Activated naive CD8-positive, alpha-beta T cell treated with anti-CD3 and anti-CD28 coated beads for 36 hours (primary cell): ENCODE measurements at places on chromosomes 1 and 21. TPM values are rescaled to one million over a fixed set of nuclear protein-coding genes. Genes with fewer than 3 reads are reported as not detected.

LCE3E gene
- total RNA-seq = not detected

UBL4B gene
- total RNA-seq = not detected

GRCh38 chr1:1348420-1349255 lies 580 bp downstream of the DVL1 start:
- no peak for DNase-seq
- no peak overlapping the region for H3K27ac ChIP-seq
- no peaks in the 10 kb centered on the region for H3K36me3 ChIP-seq
- peaks cover 13% of the 10 kb centered on the region for H3K27me3 ChIP-seq
- peak overlapping the region; percentile 80 for H3K4me3 ChIP-seq
- peaks cover 5% of the 10 kb centered on the region for H3K4me1 ChIP-seq

- peaks cover 5% of the 10 kb centered on the region for H3K27me3 ChIP-seq
- H3K4me1 ChIP-seq = no peaks in the 10 kb centered on the region
- no peak overlapping the region for H3K27ac ChIP-seq
- DNase-seq = no peak
Observed at GRCh38 chr1:219460081-219460895, 152.6 kb downstream of the ZC3H11B start.

MYOG gene
- total RNA-seq = not detected

HAPLN2 gene
- not detected for total RNA-seq

NR5A2 gene
- 0.08 TPM for total RNA-seq

DNA sequence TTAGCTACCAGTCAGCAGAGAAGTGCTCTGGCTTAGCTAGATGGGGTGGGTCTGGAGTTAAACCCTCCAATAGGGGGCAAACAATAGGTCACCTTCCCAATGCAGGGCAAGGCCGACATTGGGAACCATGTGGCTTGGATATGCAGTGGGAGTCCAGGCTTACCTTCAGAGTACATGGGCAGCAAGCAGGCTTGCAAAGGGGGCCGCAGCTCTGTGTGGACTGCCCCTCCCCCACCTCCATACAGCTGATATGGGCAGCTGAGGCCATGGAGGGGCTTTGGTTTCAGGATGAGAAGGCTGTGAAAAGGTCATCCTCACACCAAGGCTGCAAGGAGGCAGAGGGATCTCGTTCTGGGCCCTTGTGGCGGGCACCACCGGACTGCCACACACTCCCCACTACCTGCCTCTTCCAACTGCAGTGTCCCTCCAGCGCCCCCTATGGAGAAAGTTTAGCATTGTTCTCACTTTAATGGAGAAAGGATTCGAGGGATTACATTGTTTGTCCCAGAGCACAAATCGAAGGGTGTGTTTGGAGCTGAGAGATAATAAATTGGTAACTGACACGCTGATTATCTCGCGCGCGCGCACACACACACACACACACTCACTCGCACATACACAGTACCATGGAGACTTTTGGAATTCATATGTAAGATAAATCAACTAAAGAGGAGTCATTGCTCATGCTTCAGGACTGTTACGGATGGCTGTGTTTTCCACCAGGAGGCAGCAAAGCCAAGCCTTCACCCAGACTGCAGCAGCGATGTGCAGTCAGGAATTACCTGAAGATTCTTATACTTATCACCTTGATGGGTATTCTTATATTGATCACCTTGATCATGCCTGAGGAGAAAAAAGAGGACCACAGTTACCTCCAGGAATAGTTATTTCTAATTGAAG lies 7.0 kb upstream of the SMCP start:
- no peaks in the 10 kb centered on the region for H3K36me3 ChIP-seq
- peaks cover 5% of the 10 kb centered on the region for H3K27me3 ChIP-seq
- H3K27ac ChIP-seq = no peak overlapping the region
- H3K4me3 ChIP-seq = no peak overlapping the region

- peaks cover 12% of the 10 kb centered on the region for H3K4me1 ChIP-seq
- no peak overlapping the region for H3K27ac ChIP-seq
- no peak overlapping the region for H3K4me3 ChIP-seq
- H3K36me3 ChIP-seq = no peaks in the 10 kb centered on the region
- DNase-seq = peak; percentile 16
- H3K27me3 ChIP-seq = no peaks in the 10 kb centered on the region
Observed at GRCh38 chr21:36854391-36854790, 112.1 kb downstream of the HLCS start.

DNA sequence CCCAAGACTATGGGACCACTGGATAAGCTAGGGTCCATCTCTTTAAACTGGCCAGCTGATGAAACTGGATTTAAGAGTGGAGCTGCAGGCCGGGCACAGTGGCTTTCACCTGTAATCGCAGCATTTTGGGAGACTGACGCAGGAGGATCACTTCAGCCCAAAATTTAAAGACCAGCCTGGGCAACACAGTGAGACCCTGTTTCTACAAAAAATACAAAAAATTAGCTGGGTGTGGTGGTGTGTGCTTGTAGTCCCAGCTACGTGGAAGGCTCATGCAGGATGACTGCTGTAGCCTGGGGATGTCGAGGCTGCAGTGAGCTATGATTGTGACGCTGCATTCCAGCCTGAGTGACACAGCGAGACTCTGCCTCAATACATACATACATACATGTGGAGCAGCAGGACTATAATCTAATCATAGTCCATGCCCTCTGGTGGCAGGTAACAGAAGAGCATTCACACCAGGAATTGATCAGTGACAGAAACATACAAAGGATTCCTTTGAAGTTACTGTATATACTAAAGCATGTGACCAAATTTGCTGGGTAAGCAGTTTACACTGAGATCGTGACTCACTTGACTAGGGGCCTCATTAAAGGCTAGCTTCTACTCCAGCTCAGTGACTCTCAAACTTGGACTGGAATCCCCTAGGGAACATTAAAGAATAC lies 101.5 kb upstream of the SLFNL1 start:
- H3K4me3 ChIP-seq = no peak overlapping the region
- H3K36me3 ChIP-seq = peaks cover 3% of the 10 kb centered on the region
- H3K4me1 ChIP-seq = no peaks in the 10 kb centered on the region
- no peak overlapping the region for H3K27ac ChIP-seq
- no peaks in the 10 kb centered on the region for H3K27me3 ChIP-seq

DNA sequence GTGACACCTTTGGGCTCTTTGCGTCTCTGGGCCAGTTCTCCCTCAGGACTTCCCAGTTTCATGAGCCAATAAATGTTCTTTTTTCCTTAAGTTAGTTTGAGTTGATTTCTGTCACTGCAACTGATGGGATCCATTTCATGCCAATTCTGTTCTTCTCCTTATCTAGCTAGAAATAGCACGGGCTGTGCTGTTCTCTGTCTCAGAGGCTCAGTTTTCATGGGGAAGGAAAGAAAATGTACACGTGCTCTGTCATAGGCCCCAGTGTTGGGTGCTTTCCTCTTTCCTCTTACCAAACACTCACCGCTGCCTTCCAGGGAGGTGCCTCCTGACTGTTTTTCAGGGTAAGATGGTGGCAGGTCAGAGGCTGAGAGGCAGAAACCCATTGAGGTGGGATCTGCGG lies 43.2 kb upstream of the ACTL8 start:
- H3K4me3 ChIP-seq = no peak overlapping the region
- H3K36me3 ChIP-seq = no peaks in the 10 kb centered on the region
- DNase-seq = no peak
- peaks cover 2% of the 10 kb centered on the region for H3K27me3 ChIP-seq
- H3K27ac ChIP-seq = no peak overlapping the region

- peaks cover 3% of the 10 kb centered on the region for H3K4me1 ChIP-seq
- DNase-seq = no peak
- H3K27ac ChIP-seq = no peak overlapping the region
- H3K27me3 ChIP-seq = peaks cover 9% of the 10 kb centered on the region
- no peaks in the 10 kb centered on the region for H3K36me3 ChIP-seq
Observed at GRCh38 chr1:42368096-42368795, 12.3 kb upstream of the RIMKLA start.

CD1B gene
- total RNA-seq = not detected

C1orf87 gene
- not detected for total RNA-seq

DNA sequence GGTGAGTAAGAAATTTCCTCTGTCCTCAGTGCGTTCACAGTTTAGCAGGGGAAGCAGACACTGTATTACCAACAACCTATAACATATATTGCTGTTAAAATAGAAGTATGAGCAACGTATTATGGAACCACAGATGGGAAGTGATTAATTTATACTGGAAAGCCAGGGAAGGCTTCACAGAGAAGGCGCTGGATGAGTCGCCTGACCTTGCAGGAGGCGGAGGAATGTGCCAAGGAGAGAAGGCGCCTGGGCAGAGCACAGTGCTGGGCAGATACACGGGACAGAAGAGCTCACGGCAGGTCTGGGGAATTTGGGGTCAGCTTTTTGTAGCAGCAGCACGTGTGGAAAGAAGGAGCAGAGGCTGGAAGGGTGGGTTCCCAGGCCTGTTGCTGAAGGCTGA lies 116.3 kb downstream of the DHRS3 start:
- DNase-seq = no peak
- no peaks in the 10 kb centered on the region for H3K27me3 ChIP-seq
- no peak overlapping the region for H3K4me3 ChIP-seq
- peak overlapping the region; percentile 88 for H3K27ac ChIP-seq
- peaks cover 59% of the 10 kb centered on the region for H3K36me3 ChIP-seq

- H3K27me3 ChIP-seq = no peaks in the 10 kb centered on the region
- H3K4me3 ChIP-seq = no peak overlapping the region
- H3K27ac ChIP-seq = peak overlapping the region; percentile 68
- H3K4me1 ChIP-seq = peaks cover 81% of the 10 kb centered on the region
Observed at GRCh38 chr21:34999397-34999941, 49.6 kb downstream of the RUNX1 start.

RGS1 gene
- total RNA-seq = 9.4 TPM

GRCh38 chr1:184189361-184189760 lies 137.8 kb downstream of the TSEN15 start:
- H3K27me3 ChIP-seq = peaks cover 16% of the 10 kb centered on the region
- no peak for DNase-seq
- no peaks in the 10 kb centered on the region for H3K36me3 ChIP-seq
- H3K27ac ChIP-seq = no peak overlapping the region

GRCh38 chr1:14742181-14742980 lies 143.9 kb downstream of the KAZN start:
- peaks cover 31% of the 10 kb centered on the region for H3K27me3 ChIP-seq
- no peak overlapping the region for H3K27ac ChIP-seq
- no peaks in the 10 kb centered on the region for H3K36me3 ChIP-seq
- H3K4me3 ChIP-seq = no peak overlapping the region

TNN gene
- total RNA-seq = not detected

ARHGEF16 gene
- total RNA-seq = 0.12 TPM

GRCh38 chr21:31901315-31901714 lies 28.5 kb downstream of the HUNK start:
- no peak overlapping the region for H3K4me3 ChIP-seq
- H3K4me1 ChIP-seq = peaks cover 5% of the 10 kb centered on the region
- no peak for DNase-seq
- no peak overlapping the region for H3K27ac ChIP-seq

AIRE gene
- not detected for total RNA-seq

GRCh38 chr1:198462365-198463019 lies 78.0 kb downstream of the ATP6V1G3 start:
- no peak for DNase-seq
- H3K4me3 ChIP-seq = no peak overlapping the region
- H3K4me1 ChIP-seq = no peaks in the 10 kb centered on the region
- H3K27me3 ChIP-seq = no peaks in the 10 kb centered on the region
- no peak overlapping the region for H3K27ac ChIP-seq

DNA sequence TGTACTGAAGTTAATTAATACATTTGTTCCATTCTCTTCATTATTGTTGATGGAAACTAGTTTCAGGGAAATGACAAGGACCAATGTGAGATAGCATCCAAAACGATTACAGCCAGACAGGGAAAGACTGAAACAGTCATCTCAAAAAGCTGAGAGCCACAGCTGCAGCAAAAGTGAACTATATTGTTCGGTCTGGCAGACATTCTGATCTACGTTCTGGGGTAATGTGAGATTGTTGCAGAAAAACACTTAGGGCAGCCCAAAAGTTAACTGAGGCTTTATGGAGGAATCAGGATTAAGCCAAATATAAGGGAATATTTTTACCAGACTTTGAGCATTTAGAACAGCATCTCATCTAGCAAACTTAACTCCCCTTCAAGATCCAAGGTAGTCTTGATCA lies 112.9 kb downstream of the LRRC40 start:
- no peaks in the 10 kb centered on the region for H3K4me1 ChIP-seq
- peaks cover 14% of the 10 kb centered on the region for H3K27me3 ChIP-seq
- H3K27ac ChIP-seq = no peak overlapping the region
- H3K36me3 ChIP-seq = no peaks in the 10 kb centered on the region
- no peak overlapping the region for H3K4me3 ChIP-seq

GRCh38 chr1:94199398-94199797 lies 38.0 kb downstream of the ARHGAP29 start:
- no peaks in the 10 kb centered on the region for H3K36me3 ChIP-seq
- no peak overlapping the region for H3K4me3 ChIP-seq

DNA sequence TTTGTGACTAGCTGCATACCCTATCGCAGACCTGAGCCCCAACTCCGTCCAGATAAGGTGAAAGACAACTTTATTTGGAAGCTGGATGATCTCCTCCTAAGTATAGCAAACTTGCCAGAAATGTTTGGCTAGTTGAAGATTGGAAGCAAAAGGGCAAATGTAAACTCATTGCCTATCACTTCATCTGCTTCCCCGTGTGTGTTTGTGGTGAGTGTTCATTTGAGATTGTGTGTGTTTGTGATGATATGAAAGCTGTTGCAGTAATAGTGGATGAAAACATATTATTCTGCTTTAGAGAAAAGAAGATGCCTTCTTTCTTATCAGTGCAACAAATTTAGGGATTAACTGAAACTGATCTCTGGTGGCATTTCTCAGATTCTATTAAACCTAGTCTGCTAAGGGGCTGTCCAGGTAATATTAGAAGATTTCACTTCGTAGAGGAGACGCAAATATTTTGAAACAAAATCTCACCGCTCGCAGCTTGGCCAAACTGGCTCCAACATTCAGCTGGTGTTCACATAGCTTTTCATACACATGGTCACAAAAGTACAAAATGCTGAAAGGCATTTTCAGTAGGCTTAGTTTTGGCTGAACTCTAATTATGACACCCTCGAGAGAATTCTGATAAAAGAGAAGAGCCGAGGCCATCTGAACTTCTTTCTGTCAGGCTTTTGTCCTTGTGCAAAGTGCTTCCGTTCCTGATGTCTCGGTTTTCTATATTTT lies 1.1 kb downstream of the TBX19 start:
- no peak overlapping the region for H3K27ac ChIP-seq
- H3K27me3 ChIP-seq = no peaks in the 10 kb centered on the region
- H3K4me3 ChIP-seq = no peak overlapping the region
- DNase-seq = no peak
- H3K4me1 ChIP-seq = peaks cover 9% of the 10 kb centered on the region
- H3K36me3 ChIP-seq = peaks cover 15% of the 10 kb centered on the region

SPATA21 gene
- not detected for total RNA-seq

ABCG1 gene
- 11.1 TPM for total RNA-seq

GRCh38 chr1:38352869-38353268 lies 306.3 kb upstream of the POU3F1 start:
- DNase-seq = no peak
- H3K4me1 ChIP-seq = no peaks in the 10 kb centered on the region
- no peaks in the 10 kb centered on the region for H3K36me3 ChIP-seq
- H3K4me3 ChIP-seq = no peak overlapping the region

TP73 gene
- 0.58 TPM for total RNA-seq

GRCh38 chr1:24688621-24689195 lies 45.6 kb downstream of the SRRM1 start:
- no peak overlapping the region for H3K27ac ChIP-seq
- no peaks in the 10 kb centered on the region for H3K36me3 ChIP-seq
- H3K27me3 ChIP-seq = no peaks in the 10 kb centered on the region
- no peaks in the 10 kb centered on the region for H3K4me1 ChIP-seq

TMEM54 gene
- total RNA-seq = 1.4 TPM
